CD4-positive, alpha-beta T cell treated with Interleukin-21 for 1 hour (primary cell): ENCODE measurements at places on chromosomes 6 and 20.

GRCh38 chr6:143264379-143264778, 186.1 kb downstream of the ADAT2 start:
- DNase-seq, result no peak

DNA sequence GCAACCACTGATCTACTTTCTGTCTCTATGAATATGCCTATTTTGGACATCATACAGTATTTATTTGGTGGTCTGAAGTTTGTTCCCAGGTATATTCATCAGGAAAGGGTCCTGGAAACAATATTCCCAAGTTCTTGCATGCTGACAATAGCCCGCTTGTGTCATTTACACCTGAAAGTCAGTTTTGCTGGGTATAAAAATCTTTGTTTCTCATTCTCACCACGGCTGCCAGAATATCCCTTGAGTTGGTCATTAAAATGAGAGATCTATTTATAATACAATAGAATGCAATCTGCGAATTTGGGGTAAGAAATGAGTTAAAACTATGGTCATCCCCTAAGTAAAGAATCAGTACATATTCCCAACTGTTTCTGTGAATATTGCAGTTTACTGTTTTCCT, 79.0 kb downstream of the MAN1A1 start:
- DNase-seq, result no peak

DNA sequence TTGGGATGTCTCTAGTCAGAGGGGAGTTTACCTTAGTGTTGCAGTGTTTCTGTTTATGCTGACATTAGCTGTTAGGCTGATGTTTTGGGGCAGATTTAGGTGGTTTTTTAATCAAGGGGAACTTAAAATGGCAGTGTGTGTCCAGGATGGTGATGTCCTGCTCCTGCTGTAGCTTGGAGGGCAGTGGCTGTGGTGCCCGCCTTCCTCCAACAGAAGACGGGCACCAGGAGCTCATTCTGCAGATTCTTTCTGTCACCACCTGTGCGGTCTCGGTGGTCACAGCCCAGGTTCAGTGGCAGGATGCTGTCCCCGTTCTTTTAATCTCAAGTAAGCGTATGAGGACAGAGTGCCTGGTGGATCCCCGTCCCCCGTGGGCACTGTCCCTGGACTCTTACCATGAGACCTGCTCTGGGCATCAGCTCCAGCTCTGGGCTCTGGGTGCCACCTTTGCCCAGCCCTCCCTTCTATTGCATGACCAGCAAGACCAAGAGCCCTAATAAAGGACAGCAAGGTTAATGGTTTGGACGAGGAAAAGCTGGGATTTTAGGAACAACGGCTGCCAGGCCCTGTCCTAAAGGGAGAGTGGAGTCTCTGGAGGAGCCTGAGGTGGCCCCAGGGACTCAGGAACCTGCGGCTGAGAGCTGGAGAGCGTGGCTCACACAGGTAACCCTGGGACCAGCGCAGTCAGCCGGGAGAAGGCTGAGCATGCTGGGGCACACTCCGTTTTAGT, 217.3 kb downstream of the ERMARD start:
- no peak for DNase-seq

GRCh38 chr20:48052475-48052835, 267.2 kb upstream of the SULF2 start:
- DNase-seq, result no peak

DNA sequence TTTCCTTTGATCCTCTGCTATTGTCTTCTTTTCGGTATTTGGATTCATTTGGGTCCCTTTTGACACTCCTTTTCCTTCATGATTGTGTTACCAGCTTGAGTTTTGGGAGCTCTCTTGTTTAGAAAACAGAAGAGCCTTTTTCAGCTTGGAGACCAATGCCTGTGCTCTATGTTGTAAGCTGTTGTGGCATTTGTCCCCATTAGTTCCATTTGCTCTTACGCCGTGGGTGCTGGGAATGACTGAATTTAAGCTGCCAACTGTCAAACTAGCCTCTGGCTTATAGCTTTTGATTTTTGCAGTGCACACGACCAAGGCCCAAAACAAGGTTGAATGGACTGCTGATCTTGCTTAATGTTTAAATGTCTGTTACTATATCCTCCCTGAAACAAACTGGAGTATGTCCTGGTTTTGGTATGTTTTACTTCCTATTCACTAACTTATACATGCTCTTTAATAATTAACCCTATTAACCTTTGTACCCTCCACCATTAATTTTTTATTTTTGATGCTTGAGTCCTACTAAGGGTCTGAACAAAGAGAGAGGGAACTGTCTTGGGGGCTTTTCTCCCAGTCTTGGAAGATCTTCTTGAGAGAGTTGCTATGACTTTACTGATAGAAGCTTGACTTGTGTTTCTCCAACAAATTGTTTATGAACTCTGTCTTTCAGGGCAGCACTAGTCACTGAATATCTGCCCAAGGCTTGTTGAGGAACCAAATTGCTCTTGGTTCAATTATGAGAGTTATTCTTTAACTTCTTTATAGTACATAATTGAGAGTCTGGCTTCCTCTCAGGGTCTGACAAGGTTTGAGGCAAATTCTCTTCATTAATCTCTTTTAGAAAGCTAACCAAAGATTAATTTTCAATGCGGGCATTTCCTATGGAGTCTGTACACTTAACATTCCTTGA, 100.3 kb upstream of the SIRPG start:
- no peak for DNase-seq

GRCh38 chr6:32047855-32048766, 9.9 kb downstream of the CYP21A2 start:
- DNase-seq, result peak; percentile 63

GRCh38 chr20:55253781-55254180, 751.5 kb downstream of the CBLN4 start:
- DNase-seq, result no peak

- DNase-seq, result no peak
Observed at GRCh38 chr6:157655139-157655538, 167.9 kb upstream of the SNX9 start.

- no peak for DNase-seq
Observed at GRCh38 chr20:29740601-29740950, 1516.9 kb upstream of the DEFB115 start.

GRCh38 chr6:117561128-117561527, 41.2 kb downstream of the GOPC start:
- DNase-seq, result no peak

DNA sequence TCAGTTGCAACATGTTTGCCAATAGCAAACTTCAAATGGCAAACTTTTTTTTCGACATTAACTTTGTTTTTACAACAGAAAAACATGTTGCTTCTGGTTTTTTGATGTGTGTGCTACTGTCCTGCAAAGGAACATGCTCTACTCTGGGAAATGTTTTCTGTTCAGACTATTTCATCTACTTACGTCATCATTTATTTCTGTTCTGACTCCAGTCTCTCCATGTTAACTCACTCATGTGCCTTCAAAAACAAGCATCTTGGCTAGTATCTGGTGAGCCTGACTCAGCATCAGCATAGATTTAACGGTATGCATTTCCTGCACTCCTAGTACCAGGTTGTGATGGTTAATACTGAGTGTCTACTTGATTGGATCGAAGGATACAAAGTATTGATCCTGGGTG, 36.1 kb upstream of the MAP7 start:
- DNase-seq, result no peak

DNA sequence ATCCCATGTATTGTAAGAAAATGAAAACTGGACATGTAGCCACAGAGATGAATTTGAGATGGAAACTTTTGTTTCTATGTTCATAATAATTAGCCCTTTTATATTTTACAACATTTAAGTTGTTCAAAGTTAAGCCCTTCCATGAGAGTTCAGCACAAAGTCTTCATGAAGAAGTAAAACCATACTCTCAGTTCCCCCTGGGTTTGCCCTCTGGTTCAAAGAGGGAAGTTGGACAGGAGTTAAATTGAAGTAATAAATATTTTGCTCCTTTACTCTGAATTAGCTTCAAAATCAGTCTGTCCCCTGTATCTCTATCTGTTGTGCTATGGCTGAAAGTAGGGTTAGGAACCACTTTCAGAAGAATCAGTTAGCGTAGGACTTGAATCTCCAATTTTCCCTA, 31.1 kb downstream of the PHACTR2 start:
- peak; percentile 3 for DNase-seq

- DNase-seq, result no peak
Observed at GRCh38 chr6:6884193-6884627, 223.6 kb upstream of the RREB1 start.

DNA sequence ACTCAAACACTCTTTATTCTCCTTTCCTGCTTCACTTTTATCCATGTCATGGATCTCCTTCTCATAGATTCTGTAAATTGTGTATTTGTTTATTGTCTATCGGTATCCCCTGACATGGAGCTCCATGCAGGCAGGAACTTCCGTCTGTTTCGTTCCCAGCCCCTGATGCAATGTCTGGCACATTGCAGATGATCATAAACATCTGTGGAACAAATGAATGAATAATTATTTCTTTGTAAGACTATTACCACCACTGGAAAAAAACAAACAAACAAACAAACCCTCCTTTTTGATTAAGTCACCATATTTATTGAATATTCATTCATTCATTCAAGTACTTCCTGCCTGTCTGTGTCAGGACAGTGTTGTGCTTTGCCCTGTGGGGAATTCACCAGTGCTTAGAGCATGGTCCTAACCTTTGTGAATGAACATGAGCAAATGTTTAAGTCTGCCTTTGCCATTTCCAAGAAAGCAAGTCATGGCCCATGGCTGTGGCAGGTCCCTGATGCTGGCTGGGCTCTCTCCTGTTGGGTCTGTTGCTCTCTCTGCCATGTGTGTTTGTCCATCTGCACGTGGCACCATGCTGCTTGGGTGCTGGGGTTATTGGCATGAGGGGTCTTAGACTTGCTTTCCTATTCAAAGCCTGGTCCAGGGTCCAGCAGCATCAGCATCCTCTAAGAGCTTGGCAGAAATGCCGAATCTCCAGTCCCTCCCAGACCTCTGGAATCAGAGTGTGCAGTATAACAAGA, 47.5 kb upstream of the NAA20 start:
- no peak for DNase-seq

DNA sequence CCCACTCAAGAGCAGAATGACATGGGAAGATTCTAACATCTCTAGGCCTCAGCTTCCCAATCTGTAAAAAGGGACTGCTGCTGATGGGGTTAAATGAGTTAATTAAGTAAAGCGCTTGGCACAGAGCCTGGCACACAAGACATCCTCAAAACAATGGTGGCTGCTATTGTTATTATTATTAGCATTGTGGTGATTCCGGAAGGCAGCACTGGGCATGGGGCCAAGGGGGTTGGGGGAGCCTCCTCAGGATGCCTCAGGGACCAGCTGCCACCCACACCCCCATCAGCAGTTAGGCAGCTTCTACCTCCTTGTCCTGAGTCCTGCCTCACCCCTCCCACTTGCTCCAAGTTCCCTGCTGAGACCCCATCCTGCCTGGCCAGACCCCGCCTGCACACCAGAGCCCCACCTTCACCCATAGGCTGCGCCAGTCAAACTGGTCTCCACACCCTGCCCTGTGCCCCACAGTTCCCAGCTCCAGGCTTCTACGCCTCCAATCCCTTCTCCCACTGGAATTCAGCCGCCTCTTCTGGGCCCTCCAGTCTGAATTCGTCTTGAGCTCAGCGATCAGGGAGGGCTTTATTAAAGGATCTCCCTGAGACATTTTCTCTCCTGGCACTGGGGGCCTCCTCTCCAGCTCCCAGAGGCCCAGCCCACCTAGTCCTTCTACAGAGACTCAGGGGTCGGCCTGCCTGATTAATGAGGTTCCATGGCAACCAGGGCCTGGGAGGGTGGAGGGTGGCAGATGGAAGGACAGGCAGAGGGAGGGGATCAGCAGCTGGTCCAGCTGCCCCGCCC, 1.5 kb downstream of the E2F1 start:
- no peak for DNase-seq

- DNase-seq, result no peak
Observed at GRCh38 chr6:134724771-134725340, 225.0 kb downstream of the ALDH8A1 start.

GRCh38 chr6:52994031-52994838, 849 bp downstream of the GSTA4 start:
- no peak for DNase-seq

DNA sequence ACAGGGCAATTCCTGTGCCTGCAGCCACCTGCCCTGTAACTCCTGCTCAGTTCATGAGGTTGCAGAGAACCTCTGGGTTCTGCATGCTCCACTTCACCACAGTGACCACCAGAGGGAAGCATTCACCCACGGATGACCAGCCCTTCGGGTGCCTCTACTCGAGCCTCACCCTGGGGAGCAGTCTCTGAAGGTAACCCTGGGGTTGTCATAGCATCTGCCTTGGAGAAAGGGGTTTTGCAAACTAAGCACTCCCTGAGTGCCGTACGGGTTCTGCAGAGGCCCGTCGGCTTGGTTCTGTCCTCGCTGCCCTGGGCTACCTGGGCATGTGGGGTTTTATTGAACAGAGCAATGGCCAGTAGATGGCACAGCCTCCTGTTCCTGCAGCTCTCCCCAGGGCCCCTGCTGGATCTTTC, 10.2 kb upstream of the CST5 start:
- DNase-seq, result peak; percentile 72

DNA sequence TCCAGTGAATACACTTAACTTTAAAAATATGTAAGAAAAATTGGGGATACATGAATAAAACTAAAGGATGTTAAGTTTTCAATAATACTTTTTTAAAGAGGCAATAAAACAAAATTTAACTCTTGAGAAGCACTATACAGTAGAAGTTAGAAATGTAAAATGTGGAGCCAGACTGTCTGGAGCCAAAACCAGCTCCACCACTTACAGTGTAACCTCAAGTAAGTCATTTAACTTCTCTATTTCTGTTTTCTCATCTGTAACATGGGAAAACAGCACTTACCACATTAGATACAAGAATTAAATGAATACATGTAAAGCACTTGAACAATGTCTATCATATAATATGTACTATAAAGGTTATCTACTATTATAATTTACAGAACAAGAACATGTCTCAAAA, 6.7 kb downstream of the ATG5 start:
- DNase-seq, result no peak

GRCh38 chr6:113184291-113184690, 672.9 kb upstream of the MARCKS start:
- DNase-seq, result no peak

DNA sequence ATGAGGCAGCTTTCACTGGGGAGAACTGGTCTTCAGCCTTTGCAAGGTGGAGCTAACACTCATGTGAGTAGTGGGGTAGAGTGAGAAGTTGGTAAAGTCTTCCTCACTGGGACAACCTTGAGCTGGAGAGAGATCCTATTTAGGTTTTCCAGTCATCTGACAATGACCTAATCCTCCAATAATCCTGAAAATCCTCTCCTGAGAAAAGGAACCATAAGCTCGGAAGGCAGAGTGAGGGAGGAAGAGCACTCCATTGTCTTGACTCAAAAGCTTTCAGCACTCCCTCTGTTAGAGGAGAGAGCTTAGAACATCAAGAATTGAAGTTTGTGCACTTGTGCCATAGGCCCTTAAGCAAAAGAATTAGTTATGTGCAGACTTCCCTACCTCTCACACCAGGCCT, 77.8 kb downstream of the TRAM2 start:
- DNase-seq, result no peak

- DNase-seq, result no peak
Observed at GRCh38 chr20:44160133-44160532, 26.9 kb downstream of the JPH2 start.

GRCh38 chr20:2688041-2688591, 4.5 kb upstream of the EBF4 start:
- DNase-seq, result peak; percentile 82

- no peak for DNase-seq
Observed at GRCh38 chr20:54397292-54398140, 77.9 kb upstream of the DOK5 start.

- DNase-seq, result no peak
Observed at GRCh38 chr20:50692552-50692933, 1.2 kb upstream of the RIPOR3 start.
